MCF 10A (cell line): ENCODE measurements at places on chromosomes 5 and 9.

DNA sequence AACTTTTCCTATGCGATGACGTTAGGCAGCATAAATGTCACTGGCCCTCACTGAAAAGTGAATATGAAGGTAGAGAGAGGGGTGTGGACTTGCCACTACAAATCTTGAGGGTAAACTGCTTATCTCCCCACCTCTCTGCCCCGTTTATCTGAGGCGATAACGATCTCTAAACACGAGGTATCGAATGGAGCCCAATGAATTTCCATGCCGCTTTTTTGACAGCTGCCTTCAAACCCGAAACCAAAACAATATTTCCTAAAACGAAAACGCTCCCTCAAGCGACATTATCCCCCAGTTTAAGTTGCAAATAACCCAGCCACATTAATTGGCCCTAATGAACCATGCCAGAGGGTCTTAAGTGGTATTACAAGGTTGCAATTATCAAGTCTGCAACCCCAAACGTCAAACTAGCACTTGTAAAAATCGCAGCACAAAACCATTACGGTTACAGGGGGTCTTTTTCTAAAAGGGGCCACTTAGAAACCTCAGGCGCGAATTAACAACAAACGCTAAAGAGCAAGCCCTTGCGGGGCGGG, 1.4 kb downstream of the NR3C1 start:
- peak; percentile 64 for DNase-seq

DNA sequence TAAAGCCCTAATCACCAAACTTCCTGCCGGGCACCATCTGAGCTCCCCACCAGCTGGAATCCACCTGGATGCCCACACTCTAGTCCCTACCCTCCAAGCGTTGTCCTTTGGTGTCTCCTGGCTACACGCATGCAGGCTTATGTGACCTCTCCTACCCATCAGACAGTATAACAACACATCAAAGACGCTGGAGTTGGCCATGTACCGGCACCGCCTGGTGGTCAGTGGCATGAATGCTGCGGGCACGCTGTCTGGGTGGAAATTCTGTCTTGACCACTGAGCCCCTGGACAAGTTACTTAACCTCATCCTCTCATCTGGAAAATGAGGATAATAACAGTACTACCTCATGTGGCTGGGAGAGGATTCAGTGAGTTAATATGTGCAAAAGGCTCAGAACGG, 23.4 kb upstream of the CORO2A start:
- DNase-seq, result no peak

GRCh38 chr5:154446195-154447088, 645 bp downstream of the SAP30L start:
- peak; percentile 63 for DNase-seq

DNA sequence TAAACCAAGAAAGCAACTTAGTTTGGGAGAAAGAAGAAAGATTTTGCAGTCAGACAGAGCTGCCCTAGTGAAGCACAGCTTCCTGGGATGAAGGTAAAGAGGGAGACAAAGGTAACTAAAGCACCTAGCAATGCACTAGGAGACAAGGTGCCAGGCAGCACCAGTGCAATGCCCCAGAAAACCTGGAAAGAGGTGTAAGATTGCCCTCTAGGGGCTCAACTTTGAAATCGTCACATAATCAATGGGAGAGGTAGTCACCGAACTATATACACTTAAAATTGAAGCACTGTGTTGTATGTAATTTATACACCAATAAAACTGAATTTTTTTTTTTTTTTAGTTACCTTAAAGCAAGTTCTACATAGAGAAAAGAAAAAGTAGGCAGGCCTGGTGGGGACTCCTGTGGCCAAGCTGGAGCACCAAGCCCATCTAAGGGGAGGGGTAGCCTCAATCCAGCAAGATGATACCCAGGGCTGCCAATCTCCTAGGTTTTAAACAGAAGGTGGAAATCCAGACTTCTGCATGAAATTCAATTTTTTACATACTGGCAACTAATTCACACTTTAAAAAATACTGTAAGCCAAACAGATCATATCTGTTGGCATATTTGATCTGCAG, 48.2 kb downstream of the CDK5RAP2 start:
- DNase-seq, result peak; percentile 81

DNA sequence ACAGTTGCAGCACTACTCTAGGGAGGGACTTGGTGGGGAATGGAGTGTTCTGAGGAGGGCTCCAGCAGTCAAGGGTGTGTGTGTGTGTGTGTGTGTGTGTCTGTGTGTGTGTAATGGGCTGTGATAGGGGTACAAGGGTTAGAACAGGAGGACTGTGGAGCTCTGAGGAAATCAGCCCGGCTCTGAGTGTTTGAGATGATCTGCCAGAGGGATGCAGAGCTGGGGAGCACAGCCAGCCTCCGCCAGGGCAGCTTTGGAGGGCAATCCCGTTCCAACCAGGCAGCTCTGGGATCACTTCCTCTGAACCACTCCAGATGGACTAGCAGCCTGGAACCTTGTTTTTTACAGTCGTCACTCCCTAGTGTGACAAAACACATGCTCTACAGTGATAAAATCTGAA, 3.0 kb upstream of the SLC6A7 start:
- DNase-seq, result no peak

GRCh38 chr9:137705906-137706305, 87.1 kb downstream of the EHMT1 start:
- no peak for DNase-seq

DNA sequence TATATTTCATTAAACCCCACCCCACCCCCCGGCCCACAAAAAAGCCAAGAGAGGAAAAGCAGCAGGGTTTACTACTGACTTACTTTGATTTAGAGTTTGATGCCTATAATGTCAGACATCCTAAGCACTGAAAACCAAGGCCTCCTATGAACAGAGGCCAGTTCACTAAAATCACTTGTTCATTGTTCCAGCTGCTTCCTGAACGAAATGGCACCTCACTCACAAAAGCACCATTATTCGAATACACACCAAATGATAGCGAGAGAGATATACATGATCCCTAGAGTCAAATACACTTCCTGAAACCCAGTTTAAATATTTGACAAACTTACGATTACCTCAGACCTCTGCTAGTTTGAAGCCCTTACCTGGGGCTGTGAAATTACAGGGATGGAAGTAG, 66.6 kb downstream of the LPAR1 start:
- DNase-seq, result no peak

DNA sequence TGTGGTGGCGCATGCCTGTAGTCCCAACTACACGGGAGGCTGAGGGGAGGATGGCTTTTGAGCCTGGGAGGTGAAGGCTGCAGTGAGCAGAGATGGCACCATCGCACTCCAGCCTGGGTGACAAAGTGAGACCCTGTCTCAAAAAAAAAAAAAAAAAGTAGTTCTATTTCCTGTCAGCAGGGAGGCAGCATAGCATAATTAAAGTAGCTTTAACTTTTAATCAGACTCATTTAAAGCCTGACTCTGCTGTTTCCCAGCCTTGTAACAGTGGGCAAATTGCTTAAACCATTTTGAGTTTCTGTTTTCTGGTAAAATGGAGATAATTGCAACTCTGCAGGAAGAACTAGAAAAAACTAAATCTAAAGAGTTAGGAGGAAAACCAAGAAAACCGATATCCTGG, 31.2 kb downstream of the CNOT6 start:
- DNase-seq, result no peak

- no peak for DNase-seq
Observed at GRCh38 chr5:180160789-180161188, 48.2 kb downstream of the RASGEF1C start.

DNA sequence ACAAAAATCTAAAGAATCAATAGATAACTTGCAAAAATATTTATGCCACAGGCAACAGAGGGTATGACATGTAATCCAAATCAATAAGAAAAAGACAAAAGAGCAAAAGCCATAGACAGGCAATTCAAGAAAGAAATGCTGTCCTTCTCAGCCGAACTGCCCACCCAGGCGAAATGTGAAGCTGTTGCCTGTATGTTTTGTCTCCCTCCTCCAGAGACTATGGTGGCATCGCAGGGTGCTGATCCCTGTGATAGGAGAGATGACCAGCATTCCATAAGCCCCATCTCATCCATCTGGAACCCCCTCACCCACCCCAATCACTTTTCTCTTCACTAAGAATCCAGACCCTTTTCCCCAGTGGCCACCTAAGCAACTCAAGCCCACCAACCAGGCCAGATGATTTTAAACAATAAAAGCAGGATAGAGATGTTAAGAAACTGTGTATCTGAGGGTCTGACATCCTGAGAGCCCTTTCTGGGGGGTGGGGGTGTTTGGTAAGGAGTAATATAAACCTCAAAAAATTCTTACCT, 5.3 kb upstream of the ACSL6 start:
- no peak for DNase-seq

- DNase-seq, result no peak
Observed at GRCh38 chr9:16207161-16207560, 654.3 kb downstream of the CCDC171 start.

DNA sequence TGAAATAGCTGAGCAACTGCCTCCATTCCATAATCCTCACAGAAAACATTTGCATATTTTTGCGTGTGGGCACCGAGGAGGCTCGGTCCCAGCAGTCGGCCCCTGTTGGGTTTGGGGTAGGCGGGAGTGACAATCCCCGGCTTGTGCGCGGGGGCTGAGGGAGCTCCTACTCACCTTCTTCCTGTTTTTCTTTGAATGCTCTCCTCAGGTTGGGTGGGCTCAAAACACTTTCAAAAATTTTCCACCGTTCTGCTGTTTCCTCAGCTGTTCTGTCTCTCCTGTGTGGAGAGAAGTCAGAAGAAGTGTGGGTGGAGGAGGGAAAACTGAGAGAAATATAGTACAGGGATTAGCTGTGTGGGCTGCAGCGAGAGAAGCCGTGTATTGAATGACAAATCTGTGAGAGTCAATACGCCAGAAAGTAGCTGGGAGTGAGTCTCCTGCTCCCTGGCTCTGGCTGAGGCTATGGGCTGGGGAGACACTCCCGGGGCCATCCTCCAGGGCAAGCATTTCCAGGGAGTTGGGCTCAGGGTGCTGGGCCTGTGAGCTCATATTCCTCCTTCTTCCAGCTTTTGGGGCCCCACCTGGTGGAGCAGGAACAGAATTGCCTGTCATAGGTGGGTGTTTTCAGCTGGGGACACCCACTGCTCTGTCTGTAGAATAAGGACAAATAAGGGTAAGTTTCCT, 84.7 kb downstream of the CMYA5 start:
- DNase-seq, result peak; percentile 48

DNA sequence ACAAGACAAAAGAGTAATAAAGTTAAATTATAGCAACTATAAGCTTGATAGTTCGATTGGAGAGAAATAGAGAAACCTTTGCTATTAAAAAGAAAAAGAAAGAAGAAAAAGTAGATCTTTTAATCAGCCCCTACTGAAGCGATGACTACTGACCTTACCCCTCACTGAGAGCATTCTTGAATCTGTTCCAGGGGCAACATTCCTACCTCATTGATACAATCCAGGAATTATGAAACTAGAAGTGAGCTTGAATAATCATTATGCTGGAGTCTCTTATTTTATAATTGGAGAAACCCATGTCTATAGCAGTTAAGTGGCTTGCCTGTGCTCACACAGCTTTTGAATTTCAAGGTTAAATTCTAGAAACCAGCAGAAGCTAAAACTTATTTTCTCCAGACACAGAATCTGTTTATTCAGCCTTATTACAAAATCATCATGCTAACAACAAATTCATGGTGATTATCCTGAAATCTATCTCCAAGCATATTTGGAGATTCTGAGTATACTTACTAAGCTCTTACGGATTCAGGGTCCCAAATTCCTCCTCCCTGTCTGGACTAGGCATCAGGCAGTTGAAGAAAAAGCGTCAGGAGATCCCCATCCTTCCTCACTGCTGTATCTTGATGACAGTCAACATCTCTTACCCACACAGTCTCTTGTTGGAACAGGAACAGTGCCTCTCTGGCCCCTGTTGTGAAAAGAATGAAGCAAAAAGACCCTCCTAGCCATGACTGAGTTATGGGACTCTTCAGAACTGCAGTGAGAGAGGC, 547.6 kb upstream of the WWC1 start:
- DNase-seq, result peak; percentile 90

- peak; percentile 69 for DNase-seq
Observed at GRCh38 chr5:1792842-1793266, 6.8 kb downstream of the MRPL36 start.

- no peak for DNase-seq
Observed at GRCh38 chr5:76050134-76050533, 33.0 kb upstream of the SV2C start.

DNA sequence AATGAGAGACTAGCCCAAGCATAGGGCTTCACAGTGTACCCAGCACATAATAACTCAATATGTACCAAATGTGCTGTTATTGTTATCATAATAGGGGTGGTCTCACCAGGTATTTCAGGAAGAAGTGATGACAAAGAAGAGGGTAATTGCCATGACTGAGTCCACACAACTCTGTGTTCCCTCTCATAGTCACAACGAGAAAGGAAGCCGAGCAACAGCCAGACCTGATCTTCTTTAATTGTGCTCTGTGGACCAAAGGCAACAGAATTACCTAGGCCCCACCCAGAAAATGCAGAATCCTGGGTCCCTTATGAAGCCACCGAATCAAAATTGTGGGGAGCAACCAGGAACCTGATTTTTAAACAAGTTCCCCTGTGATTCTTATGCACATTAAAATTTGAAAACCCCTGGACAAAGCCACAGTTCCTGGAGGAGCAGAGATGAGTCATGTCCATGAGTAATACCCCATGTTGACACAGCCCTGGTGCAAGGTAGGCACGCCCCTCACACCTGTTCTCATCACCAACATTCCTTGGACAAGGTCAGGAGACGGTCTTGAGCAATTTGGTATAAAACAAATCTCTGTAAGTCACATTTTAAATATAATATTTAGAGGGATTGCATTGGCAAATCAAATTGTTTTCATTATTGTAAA, 5.2 kb downstream of the FGF1 start:
- peak; percentile 98 for DNase-seq

GRCh38 chr5:167573370-167574127, 717.9 kb upstream of the WWC1 start:
- DNase-seq, result peak; percentile 79

- DNase-seq, result no peak
Observed at GRCh38 chr5:95848701-95849100, 26.2 kb upstream of the GLRX start.

GRCh38 chr5:61949054-61949678, 356.8 kb upstream of the KIF2A start:
- no peak for DNase-seq

DNA sequence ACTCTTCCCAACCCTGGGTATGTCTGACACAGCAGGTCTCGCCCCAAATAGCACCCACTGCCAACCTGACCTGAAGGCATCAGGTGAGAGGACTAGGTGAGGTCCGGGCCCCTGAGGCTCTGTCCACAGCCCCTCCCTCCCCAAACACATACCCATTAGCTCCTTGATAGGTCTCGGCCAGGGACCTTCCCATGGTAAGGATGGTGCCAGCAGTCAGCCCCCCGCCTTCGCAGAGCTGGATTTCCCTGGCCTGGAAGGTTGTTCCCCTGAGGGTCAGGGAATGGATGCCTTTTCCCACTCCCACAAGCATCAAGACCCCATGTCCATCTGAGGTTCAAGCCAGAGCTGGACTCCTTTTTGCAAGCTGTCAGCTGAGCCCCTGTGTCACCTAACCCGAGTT, 2.7 kb downstream of the ENHO start:
- DNase-seq, result no peak
